ENCODE measurements at places on chromosomes 12 and 14.
A peak's percentile ranks its signal among the peaks of the same experiment; 100 is the strongest.

DNA sequence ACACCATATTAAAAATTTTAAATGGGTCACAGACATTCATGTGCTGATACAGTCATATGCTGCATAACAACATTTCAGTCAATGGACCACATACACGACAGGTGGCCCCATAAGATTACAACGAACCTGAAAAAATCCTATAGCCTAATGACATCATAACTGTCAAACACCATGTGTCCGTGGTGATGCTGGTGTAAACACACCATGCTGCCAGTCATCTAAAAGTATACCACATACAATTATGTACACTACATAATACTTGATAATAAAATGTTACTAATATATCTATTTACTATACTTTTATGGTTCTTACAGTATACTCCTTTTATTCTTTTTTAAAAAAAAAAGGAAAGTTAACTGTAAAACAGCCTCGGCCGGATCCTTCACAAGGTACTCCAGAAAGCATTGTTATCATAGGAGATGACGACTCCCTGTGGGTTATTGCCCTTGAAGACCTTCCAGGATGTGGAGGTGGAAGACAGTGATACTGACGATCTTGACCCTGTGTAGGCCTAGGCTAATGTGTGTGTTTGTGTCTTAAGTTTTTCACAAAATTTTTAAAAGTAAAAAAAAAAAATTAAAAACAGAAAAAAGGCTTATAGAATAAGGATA is 5.0 kb upstream of the TDG start:
- DNase-seq, result no peak

DNA sequence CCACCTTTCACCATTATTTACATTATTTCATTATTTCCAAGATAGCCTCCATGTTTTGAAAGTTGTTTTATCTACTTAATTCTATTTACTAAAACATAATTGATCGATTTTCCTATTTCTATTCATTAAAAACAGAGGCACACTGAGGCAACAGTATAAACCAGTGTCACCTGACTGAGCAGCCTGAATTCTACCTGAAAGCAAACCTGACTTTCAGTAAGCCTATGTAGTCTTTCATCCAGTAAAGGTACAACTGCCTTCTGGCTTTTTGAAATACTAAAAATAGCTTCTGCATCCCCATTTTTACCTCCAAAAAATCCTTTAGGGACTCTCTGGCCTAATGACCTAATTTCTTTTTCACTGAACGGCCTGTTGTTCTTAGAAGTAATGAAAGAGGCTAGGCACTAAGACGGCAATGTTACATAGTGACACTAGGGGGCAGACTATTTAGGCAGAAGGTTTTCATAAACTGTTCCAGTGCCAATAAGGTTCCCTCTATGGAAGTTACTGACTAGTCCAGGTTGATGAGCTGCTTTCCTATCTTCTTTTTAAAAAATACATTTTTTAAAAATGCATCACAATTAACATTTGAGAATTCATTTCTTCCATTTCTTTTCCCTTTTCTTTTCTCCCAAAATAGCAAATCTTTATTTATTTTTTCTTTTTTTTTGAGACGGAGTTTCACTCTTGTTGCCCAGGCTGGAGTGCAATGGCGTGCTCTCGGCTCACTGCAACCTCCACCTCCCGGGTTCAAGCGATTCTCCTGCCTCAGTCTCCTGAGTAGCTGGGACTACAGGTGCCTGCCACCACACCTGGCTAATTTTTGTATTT is 17.5 kb downstream of the ANAPC5 start:
- DNase-seq, result peak; percentile 8

DNA sequence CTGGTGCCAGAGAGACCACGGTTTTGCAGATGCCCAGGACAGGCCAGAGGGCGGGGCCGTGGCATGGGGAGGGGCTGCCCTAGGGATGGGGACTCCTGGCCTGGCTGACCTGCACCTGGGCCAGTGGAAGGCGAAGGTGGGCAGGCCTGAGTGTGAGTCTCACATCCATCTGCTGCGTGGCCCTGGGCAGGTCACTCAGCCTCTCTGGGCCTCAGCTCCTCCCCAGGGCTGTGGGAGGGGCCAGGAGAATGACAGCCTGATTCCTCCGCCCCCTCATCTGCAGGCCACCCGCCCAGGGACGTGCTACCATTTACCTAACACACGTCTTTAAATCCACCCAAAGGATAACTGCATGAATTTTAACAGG is 90.9 kb downstream of the GALNT9 start:
- no peak for DNase-seq

DNA sequence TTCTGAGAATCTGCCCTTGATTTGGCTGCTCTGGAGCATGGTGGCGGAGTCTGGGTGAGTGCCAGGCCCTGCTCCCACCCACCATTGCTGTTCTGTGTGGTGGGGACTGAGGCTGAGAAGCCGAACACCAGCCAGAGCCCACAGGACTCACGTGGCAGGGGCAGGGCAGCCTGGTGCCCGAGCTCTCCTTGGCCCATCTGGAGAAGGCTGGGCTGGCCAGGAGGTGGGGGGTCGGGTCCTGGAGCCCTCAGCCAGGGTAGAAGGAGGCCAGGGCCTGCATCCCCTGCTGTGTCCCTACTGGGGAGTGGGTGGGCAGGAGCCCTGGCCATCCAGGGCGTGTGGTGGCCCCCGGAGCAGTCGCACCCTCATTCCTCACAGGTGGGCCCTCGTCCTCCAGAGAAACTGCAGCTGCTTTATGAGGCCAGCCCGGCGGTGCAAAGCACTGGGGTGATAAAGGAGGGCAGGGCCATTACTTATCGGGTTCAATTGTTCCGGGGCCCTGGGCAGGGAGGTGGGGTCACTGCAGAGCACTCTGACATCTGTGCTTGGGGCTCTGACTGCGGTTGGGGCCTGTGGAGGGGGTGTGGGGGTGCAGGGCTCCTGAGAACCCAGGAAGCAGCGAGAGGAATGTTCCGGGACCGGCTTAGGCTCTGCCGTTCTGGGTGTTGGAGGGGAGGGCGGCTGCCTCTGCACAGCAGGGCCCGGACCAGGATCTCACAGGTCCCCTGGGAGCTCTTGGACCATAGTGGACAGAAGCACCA is 217.5 kb upstream of the C14orf180 start:
- DNase-seq, result no peak

DNA sequence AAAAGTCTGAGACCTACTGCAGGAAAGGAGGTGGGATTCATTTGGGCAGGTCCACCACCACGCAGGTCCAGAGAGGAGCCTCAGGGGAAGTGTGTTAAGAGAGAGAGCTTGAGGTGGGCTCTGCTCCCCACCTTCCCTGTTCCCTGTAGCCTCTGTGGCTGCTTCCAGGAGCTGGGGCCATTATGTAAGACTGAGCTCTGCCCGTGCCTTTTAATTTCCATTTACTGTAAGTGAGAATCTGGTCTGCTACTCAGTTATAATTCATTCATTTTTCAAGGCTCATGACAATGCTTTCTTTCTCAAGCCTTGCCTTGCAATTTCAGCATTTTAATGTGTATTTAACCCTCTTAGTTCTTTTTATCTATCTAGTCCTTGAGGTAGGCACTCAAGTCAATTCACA is 8.3 kb downstream of the SLC4A8 start:
- no peak for DNase-seq

- no peak for DNase-seq
Measured at GRCh38 chr14:65461730-65462129, 49.2 kb downstream of the FUT8 start.

GRCh38 chr14:20610002-20610765 is 19.0 kb upstream of the RNASE12 start:
- no peak for DNase-seq

- DNase-seq, result no peak
Measured at GRCh38 chr12:106074706-106075392, 63.9 kb downstream of the NUAK1 start.

DNA sequence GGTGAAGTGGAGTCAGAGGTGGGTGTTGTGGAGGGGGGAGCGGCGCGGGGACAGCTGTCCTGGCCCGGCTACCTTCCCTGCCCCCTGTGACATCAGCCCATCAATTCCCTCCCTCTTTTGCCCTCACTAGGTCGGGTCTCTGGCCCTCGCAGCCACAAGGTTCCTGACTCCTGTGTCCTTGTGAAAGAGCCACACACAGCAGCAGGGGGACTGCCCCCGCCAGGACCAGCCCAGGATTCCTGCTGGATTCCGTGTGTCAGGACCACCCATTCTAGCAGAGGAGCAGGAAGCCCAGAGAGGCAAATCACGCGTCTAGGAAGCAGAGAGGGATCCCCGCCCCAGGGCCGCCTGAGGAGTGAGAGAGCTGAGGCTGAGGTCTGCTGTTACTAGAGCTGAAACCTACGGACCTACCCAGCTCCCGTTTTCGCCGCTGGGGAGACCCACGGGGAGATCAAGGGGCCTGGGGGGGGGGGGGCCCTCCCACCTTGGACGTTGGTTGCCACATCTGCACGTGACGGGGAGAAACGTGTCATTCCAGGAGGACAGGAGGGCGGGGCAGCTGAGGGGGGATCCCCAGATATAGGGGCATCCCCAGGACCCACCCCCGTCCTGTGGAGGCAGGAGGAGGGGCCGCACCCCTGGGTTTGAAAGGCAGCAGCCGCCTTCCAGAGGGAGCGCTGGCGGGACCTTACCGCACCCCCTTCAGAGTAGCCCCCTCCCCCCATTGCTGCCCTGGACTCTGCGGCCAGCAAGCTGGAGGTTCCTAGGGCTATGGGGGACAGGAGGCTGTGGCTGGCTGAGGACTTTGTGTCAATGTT is 12.5 kb upstream of the INF2 start:
- DNase-seq, result no peak

- no peak for DNase-seq
Measured at GRCh38 chr14:71430678-71431376, 501.4 kb upstream of the RGS6 start.

GRCh38 chr12:111359231-111359913 is 9.5 kb downstream of the PHETA1 start:
- DNase-seq, result no peak

DNA sequence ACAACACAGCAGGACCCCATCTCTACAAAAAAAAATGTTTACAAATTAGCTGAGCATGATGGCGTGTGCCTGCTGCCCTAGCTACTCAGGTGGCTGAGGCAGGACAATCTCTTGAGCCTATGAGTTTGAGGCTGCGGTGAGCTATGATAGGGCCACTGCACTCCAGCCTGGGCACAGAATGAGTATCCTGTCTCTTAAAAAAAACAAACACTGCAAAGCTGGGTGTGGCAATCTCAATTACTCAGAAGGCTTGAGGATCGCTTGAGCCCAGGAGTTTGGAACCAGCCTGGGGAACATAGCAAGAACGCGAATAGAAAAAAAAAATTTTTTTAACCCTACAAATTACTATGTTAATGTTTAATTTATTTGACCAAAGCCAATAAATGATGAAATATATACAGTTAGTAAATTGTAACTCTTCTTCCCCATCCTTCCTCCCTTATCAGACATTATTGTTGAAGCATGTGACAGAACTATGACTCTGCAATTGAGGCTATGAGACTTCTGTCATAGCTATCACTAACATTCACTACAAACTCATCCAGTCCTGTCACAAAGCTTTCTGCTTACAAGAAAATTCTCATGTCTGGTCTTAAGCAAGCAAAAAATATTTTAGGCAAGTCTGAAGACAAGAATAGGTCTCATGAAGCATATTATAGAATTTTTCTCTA is 9.8 kb downstream of the BTBD7 start:
- no peak for DNase-seq

DNA sequence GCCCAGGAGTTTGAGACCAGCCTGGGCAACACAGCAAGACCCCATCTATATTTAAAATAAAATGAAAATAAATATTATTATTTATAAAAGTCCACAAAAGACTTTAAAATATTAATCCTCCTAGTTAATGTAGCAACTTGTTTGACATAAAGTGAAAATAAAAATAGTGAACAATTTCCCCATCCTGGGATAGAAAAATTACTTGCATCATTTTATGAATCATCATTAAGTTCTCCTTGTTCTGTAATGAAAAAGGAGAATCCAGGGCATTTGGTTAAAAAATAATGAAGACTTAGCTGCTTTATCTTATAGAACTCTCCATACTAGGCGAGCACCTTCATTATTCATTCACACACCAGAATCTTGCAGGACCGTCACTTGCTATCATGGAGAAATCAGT is 66.1 kb downstream of the ELK3 start:
- DNase-seq, result no peak

DNA sequence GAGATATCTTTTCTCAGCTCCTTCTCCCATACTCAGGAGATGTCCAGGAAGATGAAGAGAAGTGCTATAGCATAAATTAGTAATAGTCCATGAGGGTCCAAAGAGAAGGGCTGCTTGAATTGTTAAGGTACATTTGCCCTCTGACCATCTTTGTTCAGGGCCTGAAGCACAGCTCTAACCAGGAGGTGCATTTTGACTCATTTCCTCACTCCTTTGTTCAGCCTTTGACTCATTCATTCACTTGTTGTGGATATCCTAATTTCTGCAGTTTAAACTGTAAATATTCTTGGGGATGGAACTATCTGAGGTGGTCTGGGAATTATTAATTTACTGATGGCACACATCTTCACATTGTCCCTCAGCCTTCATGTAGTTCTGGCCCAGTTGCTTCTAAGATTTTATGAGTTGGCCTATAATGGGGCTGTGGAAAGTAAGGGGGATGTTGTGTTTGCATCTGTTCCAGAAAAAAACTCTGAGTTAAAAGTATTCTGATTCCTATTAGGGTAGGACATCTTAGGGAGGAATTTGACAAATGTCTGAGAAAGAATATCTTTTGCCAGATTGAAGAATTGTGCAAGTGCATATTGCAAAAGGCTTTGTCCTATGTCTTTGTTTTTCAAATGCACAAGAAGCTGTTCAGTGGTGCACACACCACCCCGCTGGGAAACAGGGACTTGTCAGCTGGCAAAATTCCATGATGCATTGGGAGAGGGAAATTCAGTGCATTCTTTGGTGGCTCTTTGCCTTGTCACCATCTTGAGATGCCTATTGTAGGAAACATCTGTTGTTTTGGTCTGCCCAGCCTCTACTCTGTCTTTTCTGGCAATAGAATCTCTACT is 22.1 kb downstream of the SMOC1 start:
- DNase-seq, result no peak

DNA sequence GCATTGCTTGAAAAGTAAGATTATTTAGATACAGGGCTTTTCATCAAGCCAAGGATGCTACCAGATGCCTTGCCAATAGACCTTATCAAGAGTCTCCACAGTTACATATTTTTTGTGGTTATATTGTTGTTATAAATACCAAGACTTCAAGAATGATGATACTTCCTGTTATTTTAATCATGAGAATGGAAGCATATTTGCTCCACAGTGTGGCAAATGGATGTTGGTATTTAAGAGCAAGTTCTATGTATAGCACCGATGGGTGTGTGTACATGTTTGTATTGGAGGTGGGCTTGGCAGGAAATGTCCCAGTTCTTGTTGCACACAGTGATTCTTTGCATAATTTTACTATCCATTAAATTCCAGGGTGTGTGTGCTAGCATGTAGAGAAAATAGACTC is 4.4 kb upstream of the NID2 start:
- no peak for DNase-seq

DNA sequence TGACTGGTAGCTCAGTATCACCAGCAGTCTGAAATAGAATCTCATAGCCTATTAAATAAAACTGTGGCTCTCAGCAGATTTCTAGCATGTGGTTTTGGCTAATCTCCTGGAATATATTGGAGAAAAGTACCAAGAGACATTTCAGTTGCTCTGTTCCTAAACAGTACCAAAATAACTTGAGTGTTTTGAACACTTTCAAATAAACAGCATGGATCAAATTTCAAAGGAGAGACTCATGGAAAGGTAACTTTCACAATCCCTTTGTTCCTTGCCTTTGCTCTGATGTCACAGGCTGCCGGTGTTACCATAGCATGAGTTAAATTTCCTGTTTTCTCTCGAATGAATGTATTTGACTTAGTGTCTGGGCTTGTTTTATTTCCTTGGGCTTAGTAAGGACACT is 3.4 kb downstream of the ARG2 start:
- no peak for DNase-seq

- DNase-seq, result no peak
Measured at GRCh38 chr12:951176-951575, 1.7 kb upstream of the RAD52 start.

Measured in HS-27A (cell line).